ENCODE measurements at places on chromosomes 5 and 9.
A peak's percentile ranks its signal among the peaks of the same experiment; 100 is the strongest.

DNA sequence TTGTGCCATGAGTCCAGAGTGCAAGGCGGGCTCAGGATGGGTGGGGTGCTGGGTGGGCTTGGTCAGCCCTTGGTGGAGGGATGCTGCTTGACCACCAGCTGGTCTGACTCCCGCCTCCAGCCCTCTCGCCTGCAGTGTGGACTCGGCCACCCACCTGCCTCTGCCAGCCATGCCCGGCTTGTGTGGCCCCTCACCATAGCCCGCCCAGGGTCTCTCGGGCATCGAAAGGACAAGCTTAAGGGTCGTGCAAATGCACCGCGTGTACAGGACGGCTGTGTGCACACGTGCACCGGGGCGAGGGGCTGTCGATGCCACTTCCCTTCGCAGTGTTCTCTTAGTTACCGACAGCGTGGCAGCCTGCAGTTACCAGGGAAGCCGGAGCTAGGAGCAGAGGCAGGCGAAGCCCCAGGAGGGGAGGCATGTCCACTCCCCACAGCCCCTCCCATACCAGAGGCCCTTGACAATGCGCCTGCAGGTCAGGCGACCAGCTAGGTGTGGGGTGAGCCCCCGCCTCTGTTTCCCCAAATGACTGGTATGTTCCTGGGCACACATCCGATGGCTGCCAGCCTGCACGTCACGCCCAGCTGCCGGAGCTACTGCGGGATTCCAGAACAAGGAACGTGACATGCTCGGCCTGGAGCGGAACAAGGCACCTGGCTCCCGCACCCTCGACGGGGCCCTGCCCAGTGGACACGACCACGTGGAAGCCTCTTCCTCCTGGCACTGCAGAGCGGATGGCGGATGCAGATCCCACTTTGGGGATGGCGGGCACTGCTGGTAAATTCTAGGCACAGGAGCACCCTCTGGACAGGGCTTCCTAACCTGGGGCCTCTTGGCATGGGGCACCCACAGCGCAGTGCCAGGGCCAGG is 7.8 kb downstream of the LCN9 start:
- DNase-seq = no peak

- DNase-seq = no peak
Observed at GRCh38 chr9:16230731-16231130, 639.7 kb downstream of the BNC2 start.

DNA sequence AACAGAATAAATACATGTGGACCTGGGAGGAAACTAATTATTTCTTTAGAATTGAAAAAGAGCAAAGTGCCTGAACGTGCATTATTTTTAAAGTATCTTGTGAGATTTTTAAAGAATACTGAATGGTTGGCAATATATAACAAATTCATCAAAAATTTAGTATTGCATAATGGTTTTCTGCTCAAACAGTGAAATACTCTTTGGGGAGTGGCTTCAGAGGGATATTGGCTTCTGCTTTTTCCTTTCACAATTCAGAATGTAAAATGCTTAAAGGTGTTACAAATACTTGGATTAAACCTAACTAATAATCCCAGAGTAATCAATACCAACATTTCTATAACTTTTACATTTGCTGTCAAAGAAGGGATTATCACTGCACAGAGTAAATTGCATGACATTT is 379.3 kb upstream of the CHD1 start:
- DNase-seq = no peak

GRCh38 chr9:20552874-20553557 is 69.3 kb downstream of the MLLT3 start:
- DNase-seq = peak; percentile 1

DNA sequence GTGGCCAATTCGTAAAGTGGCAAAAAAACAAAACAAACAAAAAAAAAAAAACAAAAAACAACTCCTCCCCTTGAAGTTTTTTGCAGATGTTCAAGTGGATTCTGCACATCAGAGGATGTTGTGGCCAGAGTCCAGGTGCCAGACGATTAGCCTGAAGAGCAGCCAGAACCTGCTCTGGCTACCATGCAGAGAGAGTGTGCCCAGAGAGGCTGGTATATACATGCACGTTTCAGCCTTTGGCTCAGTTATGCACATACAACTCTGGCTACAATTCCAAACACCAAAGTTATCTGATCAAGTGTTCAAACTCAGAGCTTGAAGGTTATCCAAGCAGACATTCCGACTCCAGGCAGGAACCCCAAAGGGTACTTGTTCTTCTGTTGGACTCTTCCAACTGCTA is 34.7 kb downstream of the GGTA1 start:
- DNase-seq = no peak

DNA sequence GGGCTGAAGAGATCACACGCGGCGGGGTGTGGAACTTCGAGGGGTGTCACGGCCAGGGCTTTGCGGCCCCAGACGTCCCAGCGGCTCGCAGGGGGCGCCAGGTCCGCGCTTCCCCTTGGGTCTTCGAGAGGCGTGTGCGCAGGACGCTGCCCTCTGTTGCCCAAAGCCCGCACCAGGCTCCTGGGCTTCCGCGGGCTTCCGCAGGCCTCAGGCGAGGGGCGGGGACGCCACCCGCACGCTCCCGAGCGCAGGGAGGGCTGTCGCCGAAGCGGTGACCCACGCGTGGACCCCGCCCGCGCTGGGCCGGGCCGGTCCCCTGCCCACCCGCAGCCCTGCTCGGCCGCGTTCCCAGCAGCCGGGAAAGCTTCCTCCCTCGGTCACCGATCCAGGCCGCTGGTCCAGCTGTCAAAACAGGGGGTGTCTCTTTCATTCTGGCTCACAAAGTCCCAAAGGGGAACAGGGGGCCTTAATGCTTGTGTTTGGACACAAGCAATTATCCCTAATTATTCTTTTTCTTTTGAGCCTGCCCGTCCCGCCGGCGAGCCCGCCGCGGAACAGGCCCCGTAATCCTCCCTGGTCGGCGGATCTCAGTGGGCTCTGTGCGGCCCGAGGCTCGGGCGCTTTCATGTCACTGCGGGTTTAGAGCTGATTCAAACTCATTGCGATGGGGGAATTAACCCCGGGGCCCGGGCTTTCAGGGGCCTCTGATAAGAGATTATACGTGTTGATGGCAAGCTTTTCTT is 60.6 kb downstream of the TMEM174 start:
- DNase-seq = no peak

DNA sequence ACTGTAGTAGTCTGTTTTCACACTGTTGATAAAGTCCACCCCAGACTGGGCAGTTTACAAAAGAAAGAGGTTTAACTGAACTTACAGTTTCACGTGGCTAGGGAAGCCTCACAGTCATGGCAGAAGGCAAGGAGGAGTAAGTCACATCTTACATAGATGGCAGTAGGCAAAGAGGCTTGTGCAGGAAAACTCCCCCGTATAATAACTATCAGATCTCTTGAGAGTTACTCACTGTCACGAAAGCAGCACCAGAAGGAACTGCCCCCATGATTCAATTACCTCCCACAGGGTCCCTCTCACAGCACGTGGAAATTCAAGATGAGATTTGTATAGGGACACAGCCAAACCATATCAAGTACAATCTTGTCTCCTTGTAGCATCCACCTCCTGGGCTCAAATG is 21.1 kb downstream of the PARP8 start:
- no peak for DNase-seq

DNA sequence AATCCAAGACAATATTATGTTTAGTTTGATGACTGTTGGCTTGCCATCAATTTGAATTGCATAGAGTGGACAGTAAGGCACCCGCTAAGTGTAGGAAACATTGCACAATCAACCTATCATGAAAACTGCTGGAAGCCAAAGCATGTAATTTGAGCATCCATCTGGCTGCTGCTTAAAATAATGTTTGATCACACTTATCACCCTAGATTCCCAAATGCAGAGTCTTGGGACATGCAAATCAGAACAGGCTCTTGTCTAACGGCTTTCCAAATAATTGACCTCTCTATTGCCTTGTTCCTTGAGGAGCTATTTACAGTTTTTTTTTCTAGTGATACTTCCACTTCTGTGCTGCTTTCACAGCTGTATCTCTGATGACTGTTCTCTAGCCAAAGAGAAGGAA is 342.1 kb downstream of the PRR16 start:
- DNase-seq = no peak

- no peak for DNase-seq
Observed at GRCh38 chr5:127411381-127411780, 106.1 kb upstream of the PRRC1 start.

DNA sequence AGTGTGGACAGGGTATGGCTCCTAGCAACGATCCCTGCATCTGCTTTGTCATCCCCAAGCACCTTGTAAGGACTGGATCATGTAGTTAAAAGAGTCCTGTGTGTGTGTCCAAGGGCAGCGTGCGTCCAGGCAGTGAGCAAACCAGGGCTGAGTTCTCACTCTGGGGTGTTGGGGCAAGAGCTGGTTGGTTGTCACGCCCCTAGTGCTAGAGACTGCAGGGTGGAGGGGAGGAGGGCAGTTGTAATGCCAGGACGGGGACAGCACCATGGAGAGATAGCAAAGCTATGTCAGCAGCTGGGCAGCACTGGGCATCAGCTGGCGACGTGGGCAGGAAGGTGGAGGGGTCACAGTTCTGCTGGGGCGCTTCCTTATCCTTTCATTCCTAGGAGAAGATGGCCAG is 100.8 kb downstream of the ZNF618 start:
- no peak for DNase-seq

GRCh38 chr9:79572032-79572607 is 355 bp downstream of the TLE4 start:
- DNase-seq = peak; percentile 77

DNA sequence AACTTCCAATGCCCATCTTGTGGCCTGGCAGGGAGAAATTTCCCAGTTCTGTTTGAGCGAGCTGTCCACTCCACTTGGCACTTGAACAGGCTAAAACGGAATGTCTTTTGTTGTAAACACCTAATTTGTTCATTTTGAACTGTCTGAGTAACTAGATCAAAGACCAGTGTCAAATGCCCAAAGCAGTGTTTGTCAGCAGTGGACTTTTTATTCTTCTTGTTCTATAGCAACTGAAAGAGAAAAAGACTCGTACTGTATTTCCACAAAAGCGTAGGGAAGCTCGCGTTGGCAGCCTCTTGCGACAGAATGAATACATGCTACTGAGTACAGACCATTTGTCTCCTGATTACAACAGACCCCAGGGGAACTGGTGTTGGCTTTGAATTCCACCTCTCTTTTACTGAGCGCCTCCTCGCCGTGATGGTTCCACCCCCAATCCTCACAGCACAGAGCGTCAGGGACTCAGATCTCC is 601.8 kb upstream of the ZNF608 start:
- no peak for DNase-seq

- DNase-seq = peak; percentile 7
Observed at GRCh38 chr5:84791138-84791537, 406.5 kb upstream of the EDIL3 start.

DNA sequence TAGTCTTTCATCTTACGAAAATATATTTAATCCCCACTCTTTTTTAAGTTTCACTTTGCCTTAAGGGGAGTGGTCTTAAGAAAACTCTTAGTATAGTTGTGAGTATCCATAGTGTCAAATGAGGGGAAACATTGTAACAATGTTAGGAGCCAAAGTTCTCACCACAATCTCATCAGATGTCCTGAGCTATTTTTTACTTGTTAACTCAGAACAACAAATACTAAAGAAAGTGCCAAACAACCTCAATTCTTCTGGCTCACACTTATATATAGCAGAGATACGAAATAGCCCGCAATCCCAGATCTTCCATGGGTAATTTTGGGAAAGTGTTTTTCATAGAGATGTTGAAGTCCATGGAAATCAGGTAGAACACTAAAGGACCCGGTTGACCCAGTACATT is 194.0 kb upstream of the DMRT1 start:
- DNase-seq = no peak

GRCh38 chr5:93607367-93608258 is 24.6 kb downstream of the NR2F1 start:
- DNase-seq = peak; percentile 76
